ENCODE measurements at places on chromosomes 2 and 18. TPM values are rescaled to one million over a fixed set of nuclear protein-coding genes. Genes with fewer than 3 reads are reported as not detected.

Gene SGPP2
- total RNA-seq = 0.11 TPM

Gene MARS2
- 24.8 TPM for total RNA-seq

Gene COMMD1
- total RNA-seq = 24.7 TPM

Gene MOB4
- 40.8 TPM for total RNA-seq

Gene PRKAG3
- total RNA-seq = not detected

Gene ZNF2
- 2.4 TPM for total RNA-seq

Gene RTP5
- total RNA-seq = not detected

Gene ARL5A
- total RNA-seq = 73.2 TPM

DNA sequence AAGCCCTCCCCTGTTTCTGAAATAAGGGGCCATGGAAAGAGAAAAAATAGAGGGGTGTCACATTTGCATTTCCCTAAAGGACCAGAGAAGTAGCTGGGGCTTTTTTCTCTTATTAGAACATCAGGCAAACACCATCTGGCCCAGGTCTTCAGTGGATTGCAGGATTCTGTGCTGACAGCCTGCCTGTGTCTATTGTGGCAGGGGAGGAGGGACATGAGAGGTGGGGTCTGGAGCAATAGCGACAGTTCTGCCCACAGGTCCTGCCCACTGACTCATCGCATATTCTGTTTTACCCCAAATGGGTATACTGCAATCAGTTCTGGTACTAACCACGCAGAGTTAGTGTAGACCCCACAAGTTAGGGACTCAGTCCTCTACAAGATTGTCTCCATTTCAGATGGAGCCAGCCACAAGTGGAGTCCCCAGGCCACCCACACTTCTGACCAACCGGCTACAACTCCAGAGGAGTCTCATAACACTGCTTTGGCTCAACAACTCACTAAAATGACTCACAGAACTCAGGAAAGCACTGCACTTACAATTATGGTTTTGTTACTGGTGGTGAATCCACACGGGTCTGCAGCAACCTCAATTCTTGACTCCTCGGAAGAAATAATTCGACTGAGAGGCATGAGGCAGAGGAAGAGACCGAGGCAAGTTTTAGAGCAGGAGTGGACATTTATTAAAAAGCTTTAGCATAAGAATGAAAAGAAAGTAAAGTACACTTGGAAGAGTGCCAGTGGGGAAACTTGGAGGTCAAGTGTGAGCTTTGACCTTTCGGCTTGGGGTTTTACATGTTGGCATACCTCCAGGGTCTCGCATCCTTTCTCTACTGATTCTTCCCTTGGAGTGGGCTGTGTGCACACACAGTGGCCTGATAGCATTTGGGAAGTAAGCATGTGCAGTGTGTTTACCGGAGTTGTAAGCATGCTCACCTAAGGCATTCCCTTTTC is 146.4 kb upstream of the SPATS2L start:
- H3K27me3 ChIP-seq = no peaks in the 10 kb centered on the region
- H3K4me3 ChIP-seq = no peak overlapping the region
- peaks cover 28% of the 10 kb centered on the region for H3K36me3 ChIP-seq
- peak overlapping the region; percentile 50 for H3K27ac ChIP-seq
- DNase-seq = no peak

DNA sequence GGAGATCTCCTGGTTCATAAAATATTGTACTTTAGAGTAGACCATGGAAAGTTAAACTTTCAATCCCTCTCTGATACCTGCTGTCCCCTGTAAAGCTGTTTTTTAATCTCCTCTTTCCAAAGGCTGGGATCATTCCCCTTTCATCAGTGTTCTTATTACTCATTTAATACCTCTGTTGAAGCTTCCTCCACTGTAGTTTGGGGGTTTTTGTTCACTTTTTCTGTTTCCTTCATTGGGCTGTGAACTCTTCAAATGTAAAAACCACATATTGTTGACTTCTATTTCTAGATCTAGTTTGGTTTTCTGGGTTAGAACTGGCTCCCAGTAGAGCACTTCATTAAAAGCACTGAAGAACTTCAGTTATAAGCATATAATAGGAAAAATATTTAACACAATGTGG is 598.1 kb downstream of the RNF144A start:
- no peak overlapping the region for H3K27ac ChIP-seq
- H3K36me3 ChIP-seq = no peaks in the 10 kb centered on the region
- H3K4me3 ChIP-seq = no peak overlapping the region
- H3K27me3 ChIP-seq = no peaks in the 10 kb centered on the region

- H3K27ac ChIP-seq = no peak overlapping the region
- peaks cover 12% of the 10 kb centered on the region for H3K27me3 ChIP-seq
- peaks cover 1% of the 10 kb centered on the region for H3K36me3 ChIP-seq
- peaks cover 39% of the 10 kb centered on the region for H3K4me1 ChIP-seq
- no peak for DNase-seq
- H3K4me3 ChIP-seq = no peak overlapping the region
Observed at GRCh38 chr2:42105330-42106256, 57.8 kb downstream of the PKDCC start.

DNA sequence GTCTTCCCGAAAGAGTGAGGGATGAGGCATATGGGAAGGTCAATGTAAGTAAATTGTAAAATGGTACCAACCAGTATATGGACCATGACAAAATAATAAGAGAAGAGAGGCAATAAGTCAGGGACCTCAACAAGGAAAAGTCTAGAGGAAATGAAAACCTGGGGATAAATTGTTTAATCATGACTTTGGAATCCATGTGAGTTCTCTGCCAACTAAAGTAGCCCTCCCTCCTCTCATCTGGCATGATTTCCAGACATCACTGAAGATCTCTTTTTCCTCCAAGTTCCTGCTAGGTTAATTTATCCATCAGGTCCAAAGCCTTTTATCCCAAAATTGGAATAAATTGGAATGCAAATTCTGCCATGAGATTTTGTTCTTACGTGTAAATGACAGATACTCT is 417.9 kb downstream of the NRXN1 start:
- H3K4me1 ChIP-seq = peaks cover 31% of the 10 kb centered on the region
- H3K27ac ChIP-seq = no peak overlapping the region
- no peak for DNase-seq
- H3K27me3 ChIP-seq = peaks cover 16% of the 10 kb centered on the region
- H3K36me3 ChIP-seq = no peaks in the 10 kb centered on the region

GRCh38 chr2:38090928-38091327 is 15.0 kb upstream of the CYP1B1 start:
- H3K27ac ChIP-seq = no peak overlapping the region
- H3K27me3 ChIP-seq = peaks cover 68% of the 10 kb centered on the region
- no peak overlapping the region for H3K4me3 ChIP-seq
- H3K36me3 ChIP-seq = no peaks in the 10 kb centered on the region

- H3K27me3 ChIP-seq = peaks cover 31% of the 10 kb centered on the region
- no peak overlapping the region for H3K4me3 ChIP-seq
- no peak overlapping the region for H3K27ac ChIP-seq
- H3K36me3 ChIP-seq = no peaks in the 10 kb centered on the region
Observed at GRCh38 chr2:121281107-121281506, 3.9 kb downstream of the TFCP2L1 start.

- no peak overlapping the region for H3K4me3 ChIP-seq
- peaks cover 3% of the 10 kb centered on the region for H3K27me3 ChIP-seq
- H3K4me1 ChIP-seq = peaks cover 20% of the 10 kb centered on the region
- no peak for DNase-seq
- no peak overlapping the region for H3K27ac ChIP-seq
Observed at GRCh38 chr2:237535385-237536082, 30.8 kb upstream of the PRLH start.

DNA sequence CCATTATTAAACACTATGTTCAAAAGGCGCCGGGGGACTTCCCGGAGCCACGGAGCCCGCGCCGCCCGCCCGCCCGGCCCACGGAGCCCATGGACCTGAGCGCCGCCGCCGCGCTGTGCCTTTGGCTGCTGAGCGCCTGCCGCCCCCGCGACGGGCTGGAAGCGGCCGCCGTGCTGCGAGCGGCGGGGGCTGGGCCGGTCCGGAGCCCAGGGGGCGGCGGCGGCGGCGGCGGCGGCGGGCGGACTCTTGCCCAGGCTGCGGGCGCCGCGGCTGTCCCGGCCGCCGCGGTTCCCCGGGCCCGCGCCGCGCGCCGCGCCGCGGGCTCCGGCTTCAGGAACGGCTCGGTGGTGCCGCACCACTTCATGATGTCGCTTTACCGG is 197 bp downstream of the GDF7 start:
- H3K36me3 ChIP-seq = no peaks in the 10 kb centered on the region
- H3K4me3 ChIP-seq = peak overlapping the region; percentile 53
- peaks cover 96% of the 10 kb centered on the region for H3K27me3 ChIP-seq
- no peak overlapping the region for H3K27ac ChIP-seq
- H3K4me1 ChIP-seq = peaks cover 42% of the 10 kb centered on the region

GRCh38 chr2:1505031-1505441 is 91.8 kb downstream of the TPO start:
- no peak overlapping the region for H3K4me3 ChIP-seq
- peaks cover 6% of the 10 kb centered on the region for H3K4me1 ChIP-seq
- H3K36me3 ChIP-seq = no peaks in the 10 kb centered on the region
- H3K27me3 ChIP-seq = no peaks in the 10 kb centered on the region
- DNase-seq = no peak

DNA sequence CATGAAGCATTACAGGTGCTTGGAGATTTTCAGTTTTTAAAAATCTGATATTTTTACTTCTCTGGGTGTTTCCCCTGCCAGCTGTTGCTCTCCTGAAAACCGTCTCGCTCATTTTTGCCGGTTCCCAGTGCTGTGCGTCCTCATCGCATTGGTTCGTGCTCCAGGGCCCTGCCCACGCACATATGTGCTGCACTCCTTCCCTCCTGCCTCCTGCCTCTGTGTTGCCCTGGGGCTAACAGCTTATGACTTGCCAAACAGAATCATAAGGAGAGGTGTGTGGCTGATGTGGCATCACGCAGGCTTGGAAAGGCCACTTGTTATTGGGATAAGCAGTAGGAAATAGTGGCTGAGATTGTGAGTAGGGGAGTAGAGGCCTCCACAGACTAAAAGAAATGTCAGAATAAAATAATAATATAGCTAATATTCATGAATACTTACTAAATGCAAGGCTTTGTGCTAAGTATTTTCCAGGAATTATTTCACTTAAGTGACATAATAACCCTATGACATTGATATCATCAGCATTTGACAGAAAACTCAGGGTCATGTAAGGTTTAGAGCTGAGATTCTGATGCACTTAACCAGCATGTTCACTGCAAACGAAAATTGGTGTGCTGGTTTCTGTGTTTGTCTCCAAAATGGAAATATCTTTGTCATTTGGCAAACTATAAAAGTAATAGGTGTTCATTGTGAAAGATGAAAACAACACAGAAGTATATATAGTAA is 53.5 kb downstream of the SLC4A1AP start:
- H3K27ac ChIP-seq = 0 out of 2 replicates have a peak overlapping the region, but pooled peaks have one; percentile 15
- H3K36me3 ChIP-seq = no peaks in the 10 kb centered on the region
- H3K27me3 ChIP-seq = peaks cover 17% of the 10 kb centered on the region
- DNase-seq = no peak
- peak overlapping the region; percentile 76 for H3K4me3 ChIP-seq

DNA sequence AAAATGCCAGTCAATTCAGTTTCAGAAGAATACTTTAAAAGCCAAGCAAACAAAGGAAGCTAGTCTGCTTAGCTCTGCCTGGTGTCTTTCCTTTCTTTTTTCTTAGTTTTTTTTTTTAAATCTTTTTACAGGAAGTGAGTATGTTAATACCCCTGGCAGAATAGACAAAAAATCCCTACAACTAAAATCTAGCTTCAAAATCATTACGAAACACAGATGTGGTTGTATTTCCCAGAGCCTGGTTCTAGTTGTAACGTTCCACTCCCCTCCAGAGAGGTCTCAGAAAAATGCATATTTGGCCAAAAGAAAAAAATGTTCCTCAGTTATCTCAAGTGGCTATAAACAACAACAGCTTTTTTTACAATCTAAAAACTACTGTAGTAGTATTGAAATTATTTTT is 202.1 kb upstream of the RND3 start:
- no peak overlapping the region for H3K27ac ChIP-seq
- H3K27me3 ChIP-seq = no peaks in the 10 kb centered on the region
- no peaks in the 10 kb centered on the region for H3K36me3 ChIP-seq
- no peak overlapping the region for H3K4me3 ChIP-seq
- peaks cover 8% of the 10 kb centered on the region for H3K4me1 ChIP-seq

GRCh38 chr2:179235463-179236108 is 29.0 kb downstream of the SESTD1 start:
- H3K27ac ChIP-seq = no peak overlapping the region
- H3K27me3 ChIP-seq = no peaks in the 10 kb centered on the region

DNA sequence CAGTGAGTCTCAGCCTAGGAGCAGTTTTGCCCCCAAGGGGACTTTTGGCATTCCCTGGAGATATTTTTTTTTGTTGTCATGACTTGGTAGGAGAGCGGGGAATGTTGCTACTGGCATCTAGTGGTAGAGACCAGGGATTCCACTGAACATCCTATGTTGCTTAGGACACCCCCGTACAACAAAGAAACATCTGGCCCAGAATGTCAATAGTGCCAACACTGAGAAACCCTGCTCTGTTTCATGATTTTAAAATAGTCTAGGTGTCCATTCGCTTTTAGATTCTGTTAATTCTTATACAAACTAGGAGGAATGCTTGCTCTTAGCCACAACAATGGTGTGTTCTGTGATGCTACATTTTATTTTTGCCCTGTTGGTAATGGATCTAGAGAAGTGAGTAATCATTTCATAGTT is 225.8 kb upstream of the SIX3 start:
- no peak overlapping the region for H3K27ac ChIP-seq
- H3K4me3 ChIP-seq = no peak overlapping the region
- DNase-seq = peak; percentile 26
- peaks cover 14% of the 10 kb centered on the region for H3K4me1 ChIP-seq
- no peaks in the 10 kb centered on the region for H3K36me3 ChIP-seq
- H3K27me3 ChIP-seq = no peaks in the 10 kb centered on the region

DNA sequence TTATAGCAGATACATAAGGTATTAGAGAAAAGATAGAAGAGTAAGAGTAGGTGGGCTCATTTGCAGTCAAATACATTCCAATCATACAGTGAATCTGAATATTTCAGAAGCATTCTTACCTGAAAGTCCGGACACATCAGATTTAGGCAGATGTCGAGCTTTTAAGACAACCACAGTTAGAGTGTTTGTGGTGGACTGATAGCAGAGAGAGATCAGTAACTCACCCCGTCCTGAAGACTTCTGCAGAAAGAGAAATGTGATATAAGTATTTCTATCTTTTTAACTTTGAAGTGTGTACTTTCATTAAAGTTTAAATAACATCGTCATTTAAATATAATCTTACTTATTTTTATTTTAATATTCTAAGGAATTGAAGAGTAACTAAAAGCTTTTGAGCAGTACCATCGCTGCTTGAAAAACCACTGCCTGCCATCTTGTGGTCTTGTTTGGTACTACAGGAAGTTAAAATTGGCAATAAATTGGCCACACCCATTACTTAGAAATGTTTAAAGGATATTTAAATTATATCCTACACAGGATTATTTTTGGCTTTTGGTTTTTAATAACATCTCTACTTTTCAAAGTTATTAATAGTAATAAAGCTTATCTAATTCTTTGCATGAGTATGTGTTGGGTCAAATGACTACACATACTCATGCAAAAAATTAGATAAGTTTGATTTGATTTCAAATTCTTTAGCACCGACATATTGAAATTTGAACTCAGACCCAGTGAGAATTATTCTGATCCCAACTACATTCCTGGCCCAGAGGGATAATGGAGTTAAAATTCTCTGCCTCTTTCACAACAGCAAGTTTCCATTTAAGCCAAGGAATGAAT is 5.5 kb downstream of the SYT4 start:
- no peak overlapping the region for H3K27ac ChIP-seq
- peak; percentile 18 for DNase-seq
- H3K4me1 ChIP-seq = peaks cover 40% of the 10 kb centered on the region
- H3K27me3 ChIP-seq = no peaks in the 10 kb centered on the region
- no peak overlapping the region for H3K4me3 ChIP-seq

GRCh38 chr2:70111752-70112591 is 24.7 kb downstream of the PCBP1 start:
- H3K4me3 ChIP-seq = no peak overlapping the region
- no peak for DNase-seq
- peaks cover 56% of the 10 kb centered on the region for H3K4me1 ChIP-seq
- H3K27ac ChIP-seq = peak overlapping the region; percentile 72
